C1 segment of cervical spinal cord (tissue), 14 donors: ENCODE measurements at places on chromosomes 13 and 19.

DNA sequence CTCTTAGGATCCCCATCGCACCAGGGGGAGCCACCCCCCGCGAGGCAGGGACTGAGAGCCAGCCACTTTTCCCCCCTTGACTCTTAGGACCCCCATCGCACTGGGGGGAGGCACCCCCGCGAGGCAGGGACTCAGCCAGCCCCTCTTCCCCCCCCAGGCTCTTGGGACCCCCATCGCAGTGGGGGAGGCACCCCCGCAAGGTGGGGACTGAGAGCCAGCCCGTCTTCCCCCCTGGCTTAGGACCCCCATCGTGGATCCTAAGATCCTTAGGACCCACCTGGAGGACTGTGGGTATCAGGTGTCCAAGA, 365.2 kb upstream of the SPRY2 start:
- no peak for DNase-seq

DNA sequence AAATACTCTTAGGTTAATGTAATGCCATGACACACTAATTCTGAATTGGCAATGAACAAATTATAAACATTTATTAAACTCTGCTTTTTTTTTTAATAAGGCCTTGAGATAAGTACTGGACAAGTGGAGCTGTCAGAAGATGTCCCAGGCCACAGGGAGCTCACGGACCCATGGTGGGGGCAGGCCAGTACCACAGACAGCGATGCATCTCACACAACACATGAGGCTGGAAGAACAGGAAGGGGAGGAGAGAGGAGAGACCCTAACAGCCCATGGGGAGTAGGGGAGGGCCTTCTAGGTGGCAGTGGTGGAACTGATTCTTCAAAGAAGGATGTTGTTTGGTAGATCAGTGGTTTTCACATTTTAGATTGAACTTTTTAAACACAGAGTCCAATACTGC, 128.4 kb downstream of the LHFPL6 start:
- no peak for DNase-seq

DNA sequence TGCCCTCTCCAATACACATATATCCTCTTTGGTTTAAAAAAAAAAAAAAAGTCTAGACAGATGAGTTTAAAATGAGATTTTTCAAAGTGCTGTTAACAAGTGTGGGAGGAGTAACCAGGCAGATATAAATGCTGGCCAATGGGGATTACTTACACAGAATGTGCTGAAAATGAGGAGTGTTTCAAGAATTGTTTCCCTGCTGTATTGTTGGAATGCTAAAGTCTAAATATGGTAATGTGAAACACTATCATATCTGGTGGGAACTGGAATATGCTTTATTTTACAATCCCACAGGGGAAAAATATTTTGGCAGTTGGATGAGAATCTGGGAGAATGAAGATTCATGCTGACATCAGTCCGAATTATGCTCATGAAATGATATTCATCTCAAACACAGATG, 250.7 kb downstream of the DCT start:
- DNase-seq = no peak

DNA sequence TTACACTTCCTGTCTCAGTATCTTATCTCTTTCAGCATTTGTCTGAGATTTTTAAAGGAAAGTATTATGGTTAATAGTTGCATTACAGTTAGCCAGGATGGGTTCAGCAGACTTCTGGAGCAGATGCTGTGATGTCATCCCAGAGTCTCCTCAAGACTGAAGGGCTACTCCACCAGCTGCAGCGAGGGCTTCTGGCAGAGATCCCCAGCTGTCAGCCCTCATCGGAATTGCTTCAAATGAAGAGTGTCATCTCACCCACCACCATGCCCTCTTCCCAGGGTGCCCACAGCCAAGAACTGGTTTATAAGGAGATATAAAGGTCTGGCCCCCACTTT, 84.4 kb downstream of the FAM216B start:
- no peak for DNase-seq

- no peak for DNase-seq
These were observed 6.2 kb downstream of the SYT5 start for GRCh38 chr19:55173714-55174409.

GRCh38 chr19:27964185-27964584, 1248.8 kb downstream of the UQCRFS1 start:
- no peak for DNase-seq

DNA sequence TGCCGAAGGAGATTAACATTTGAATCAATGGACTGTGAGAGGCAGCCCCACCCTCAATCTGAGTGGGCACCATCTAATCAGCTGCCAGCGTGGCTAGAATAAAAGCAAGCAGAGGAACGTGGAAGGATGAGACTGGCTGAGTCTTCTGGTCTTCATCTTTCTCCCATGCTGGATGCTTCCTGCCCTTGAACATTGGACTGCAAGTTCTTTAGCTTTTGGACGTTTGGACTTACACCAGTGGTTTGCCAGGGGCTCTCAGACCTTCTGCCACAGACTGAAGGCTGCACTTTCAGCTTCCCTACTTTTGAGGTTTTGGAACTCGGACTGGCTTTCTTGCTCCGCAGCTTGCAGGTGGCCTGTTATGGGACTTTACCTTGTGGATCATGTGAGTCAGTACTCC, 14.7 kb downstream of the NHLRC3 start:
- peak; percentile 14 for DNase-seq
